Hematopoietic multipotent progenitor cell treated with erythropoietin and hydrocortisone succinate and interleukin-3 and kit ligand, for 17 days (in vitro differentiated cells): ENCODE measurements at places on chromosomes 5 and 9.

GRCh38 chr9:34346873-34347799 is 17.8 kb downstream of the NUDT2 start:
- no peak for DNase-seq

GRCh38 chr9:112063151-112063550 is 111.9 kb downstream of the SUSD1 start:
- DNase-seq = no peak

DNA sequence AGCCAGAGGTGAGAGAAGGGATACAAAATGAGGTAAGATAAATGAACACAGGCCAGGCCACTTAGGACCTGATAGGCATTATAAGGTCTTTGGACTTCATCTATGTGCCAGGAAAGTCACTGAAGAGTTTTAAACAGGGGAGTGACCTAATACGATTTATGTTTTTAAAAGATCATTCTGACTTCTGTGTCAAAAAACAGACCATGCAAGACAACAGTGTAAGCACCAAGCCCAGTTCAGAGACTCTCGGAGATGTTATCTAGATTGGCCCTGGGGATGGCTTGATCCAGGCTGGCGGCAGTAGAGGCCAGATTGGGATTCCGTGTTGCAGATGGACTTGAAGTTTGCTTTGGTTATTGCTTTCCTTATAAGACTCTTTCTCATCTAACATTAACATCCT is 43.0 kb upstream of the DPYSL3 start:
- no peak for DNase-seq

GRCh38 chr5:150140830-150141229 is 14.8 kb downstream of the PDGFRB start:
- no peak for DNase-seq

GRCh38 chr5:134427540-134428041 is 15.9 kb upstream of the CDKN2AIPNL start:
- DNase-seq = no peak

- DNase-seq = peak; percentile 13
These were observed 789 bp downstream of the ACER2 start for GRCh38 chr9:19409401-19410194.

DNA sequence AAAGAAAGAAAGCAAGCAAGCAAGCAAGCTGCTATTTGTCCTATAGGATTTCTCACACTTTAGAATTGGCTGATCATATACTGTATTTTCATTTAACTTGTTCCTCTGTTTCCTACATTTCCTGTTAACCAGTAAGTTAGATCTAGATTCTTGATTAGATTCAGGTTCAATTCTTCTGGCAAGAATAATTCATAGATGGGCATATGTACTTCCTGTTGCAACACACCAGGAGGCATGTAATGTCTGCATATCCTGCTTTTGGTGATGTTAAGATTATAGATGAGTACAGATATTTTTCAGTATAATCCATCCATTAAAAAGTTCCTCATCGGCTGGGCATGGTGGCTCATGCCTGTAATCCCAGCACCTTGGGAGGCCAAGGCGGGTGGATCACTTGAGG is 10.8 kb upstream of the KIF27 start:
- no peak for DNase-seq

DNA sequence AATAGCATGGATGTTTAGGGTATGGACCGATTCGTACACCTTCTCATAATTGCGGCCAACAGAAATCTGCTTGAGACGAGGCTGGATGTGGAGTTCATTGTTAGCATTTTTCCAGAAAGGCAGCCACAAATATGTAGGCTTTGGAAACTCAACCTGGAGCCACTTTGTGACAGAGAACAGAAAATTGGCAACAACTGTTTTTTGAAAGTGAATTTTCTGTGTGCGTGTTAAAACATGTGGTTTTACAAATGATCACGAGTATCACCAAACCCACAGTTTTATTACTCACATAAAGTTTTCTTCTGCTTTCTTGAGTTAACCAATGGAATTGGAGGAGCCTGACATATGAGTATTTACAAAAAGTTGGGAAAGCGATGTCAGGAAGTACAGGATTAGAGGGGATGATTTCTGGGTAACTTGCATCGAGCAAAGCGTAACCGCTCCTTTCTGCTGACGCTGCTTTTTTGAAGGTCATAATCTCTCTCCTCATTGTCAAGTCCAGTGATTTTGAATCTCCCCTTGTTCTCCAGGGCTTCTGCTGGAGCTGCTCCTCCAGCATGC is 138.5 kb upstream of the TAF11L2 start:
- no peak for DNase-seq

DNA sequence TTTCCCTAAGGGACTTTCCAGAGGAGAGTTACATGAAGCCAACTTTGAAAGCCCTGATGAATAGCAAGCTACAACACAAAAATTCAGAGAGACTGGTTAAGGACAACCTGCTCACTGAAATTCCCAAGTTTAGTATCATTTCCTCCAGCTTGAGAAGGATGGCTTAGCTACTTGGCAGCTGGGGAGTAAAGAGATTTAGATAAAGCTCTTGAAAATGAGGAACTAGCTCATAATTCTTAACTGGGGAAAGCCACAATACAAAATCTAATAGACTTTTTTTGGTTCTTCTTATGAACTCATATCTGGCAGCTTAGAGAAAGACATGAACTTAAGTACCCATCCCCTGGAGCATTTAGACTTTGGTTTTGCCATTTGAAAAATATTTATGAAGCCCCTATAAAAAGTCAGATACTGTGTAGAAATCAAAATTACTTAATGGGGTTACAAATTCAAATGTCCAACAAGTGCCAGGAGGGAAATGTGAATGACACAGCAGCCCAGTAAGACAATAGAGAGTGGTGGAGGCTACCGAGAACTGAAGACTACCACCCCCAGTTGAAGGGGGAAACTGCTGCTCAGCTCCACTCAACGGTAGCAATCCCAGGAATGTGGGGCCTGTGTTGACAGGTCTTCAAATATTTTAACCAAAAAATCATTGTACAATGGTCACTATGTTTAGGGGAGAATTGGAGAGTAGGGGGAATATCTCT is 79.4 kb upstream of the ADRB2 start:
- DNase-seq = no peak

DNA sequence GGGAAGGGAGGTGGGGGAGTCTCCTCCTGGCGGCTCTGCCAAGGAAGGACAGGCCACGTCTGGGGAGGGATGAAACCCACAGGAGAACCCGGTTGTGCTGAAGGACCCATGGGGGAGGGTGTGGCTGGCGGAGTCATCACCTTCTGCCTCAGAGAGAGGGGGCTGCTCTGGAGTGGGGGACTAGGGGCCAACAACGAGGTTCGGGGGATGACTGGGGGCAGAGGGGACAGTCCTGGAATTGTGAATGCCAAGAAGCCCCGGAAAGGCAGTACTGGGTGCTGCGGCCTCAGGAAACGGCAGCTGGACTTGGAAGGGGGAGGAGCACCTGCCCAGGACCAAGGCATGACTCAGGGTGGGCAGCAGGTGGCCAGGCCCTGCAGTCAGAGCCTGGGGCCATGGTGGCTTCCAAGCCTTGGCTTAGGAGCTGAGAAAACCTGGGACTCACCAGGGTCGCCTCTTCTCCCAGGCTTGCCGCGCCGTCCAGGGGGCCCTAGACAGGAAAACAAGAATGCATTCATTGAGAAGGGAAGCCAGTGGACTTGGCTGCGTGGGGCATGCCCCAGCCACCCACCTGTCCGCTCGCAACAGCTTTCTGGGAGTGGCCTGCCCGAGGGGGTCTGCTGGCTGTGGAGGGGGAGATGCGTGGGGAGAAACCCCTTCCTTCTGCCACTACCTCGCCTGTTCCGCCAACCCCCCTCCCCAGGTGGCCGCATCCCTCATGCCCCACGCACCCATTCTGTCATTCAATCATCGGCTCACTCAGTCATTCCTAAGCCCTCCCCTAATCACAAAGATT is 74.0 kb upstream of the PHYKPL start:
- no peak for DNase-seq

DNA sequence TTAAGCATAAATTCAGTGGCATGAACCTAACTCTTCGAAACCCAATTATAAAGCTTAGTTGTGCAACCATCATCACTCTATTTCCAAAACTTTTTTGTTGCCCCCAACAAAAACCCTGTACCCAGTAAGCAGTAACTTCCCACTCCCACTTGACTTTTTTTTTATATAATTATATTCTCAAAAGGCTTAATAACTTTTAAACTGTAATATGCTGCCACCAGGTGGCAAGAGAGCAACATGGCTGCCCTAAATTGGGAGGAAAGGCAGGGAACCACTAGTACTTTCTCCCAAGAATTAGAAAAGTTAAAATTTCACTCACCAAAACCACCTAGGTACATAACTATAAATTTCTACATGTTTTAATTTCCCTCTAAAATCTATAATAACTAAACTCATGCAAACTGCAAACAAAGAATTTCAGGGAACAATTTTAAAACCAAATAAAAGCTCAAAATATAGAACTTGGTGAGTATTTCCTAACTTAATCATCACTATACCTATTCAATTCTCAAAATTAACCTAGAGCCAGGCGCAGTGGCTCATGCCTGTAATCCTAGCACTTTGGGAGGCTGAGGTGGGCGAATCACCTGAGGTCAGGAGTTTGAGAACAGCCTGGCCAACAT is 50.2 kb upstream of the RNF38 start:
- DNase-seq = peak; percentile 52

DNA sequence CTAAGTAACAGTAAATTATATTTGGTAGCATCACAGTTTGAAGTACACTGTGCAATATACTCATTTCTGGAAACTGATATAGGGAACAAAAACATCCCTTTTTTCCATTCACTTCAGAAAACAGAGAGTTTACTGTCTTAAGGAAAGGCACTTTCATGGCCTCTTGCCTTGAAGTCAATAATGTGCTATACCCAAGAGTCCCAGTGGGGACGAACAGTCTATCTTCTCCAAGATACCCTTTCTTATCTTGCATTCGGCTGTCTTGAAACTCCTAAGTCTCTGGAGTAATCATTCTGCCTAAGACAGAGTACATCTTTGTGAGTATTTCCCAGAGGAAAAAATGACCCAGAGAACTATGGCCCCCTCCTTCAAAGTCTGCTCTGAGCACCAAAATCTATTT is 107.1 kb downstream of the SLC1A3 start:
- DNase-seq = no peak
